Hippocampal formation (tissue), 2 donors: ENCODE measurements at places on chromosomes 1 and 21.

- peak; percentile 49 for DNase-seq
These were observed 35.8 kb downstream of the ECE1 start for GRCh38 chr1:21254335-21254951.

DNA sequence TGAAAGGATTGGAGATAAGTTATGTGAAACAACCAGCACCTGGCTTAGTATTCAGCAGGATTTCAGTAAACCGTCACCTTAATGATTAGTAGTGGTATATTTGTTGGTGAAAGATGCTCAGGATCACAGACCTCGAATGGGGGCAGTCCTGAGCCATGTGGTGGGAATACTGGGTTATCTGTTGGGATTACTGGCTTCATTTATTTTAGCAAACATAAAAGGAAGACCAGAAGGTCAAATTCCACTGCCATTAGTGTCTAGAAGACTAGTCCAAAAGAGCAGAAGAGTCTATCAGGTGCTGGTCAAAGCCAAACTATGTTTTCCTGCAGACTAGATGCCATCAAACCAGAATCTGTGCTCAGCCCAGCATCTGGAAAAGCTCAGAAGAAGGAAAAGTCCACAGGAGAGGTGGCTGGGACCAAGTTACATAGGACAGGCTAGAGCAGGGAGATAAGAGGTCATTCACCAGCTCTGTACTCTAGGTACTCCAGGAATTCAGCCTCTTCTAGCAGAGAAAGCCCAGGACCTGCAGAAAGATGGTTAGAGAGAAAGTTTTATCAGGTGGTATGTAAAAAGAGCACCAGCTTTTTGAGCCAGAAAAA lies 343.4 kb downstream of the PLPP3 start:
- no peak for DNase-seq

DNA sequence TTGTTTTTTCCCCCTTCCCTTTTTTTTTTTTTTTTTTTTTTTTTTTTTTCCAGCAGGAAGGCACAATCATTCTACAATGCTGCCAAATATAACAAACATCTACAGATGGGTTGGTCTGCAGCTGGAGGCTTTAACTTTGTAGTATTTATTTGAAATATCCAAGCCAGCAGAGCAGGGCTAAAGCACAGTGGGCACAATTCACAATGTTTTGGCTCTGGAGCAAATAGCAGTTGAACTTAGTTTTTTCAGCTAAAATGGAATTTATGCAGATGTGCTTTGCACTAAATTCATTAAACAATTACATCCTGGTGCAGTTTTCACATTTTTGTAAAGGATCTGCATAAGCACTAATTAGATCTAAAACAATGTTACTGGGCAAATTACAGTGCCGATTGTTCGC lies 39.8 kb upstream of the ZBTB18 start:
- DNase-seq, result no peak

- DNase-seq, result no peak
These were observed 11.8 kb downstream of the KIRREL1 start for GRCh38 chr1:158005224-158005623.

- DNase-seq, result no peak
These were observed 120.2 kb downstream of the ETS2 start for GRCh38 chr21:38925923-38926322.

GRCh38 chr1:15159166-15159555 lies 5.6 kb downstream of the TMEM51 start:
- DNase-seq, result no peak

- DNase-seq, result no peak
These were observed 34.8 kb downstream of the MIA3 start for GRCh38 chr1:222652676-222653075.

- DNase-seq, result no peak
These were observed 7.1 kb upstream of the DIPK1A start for GRCh38 chr1:92968138-92969032.

DNA sequence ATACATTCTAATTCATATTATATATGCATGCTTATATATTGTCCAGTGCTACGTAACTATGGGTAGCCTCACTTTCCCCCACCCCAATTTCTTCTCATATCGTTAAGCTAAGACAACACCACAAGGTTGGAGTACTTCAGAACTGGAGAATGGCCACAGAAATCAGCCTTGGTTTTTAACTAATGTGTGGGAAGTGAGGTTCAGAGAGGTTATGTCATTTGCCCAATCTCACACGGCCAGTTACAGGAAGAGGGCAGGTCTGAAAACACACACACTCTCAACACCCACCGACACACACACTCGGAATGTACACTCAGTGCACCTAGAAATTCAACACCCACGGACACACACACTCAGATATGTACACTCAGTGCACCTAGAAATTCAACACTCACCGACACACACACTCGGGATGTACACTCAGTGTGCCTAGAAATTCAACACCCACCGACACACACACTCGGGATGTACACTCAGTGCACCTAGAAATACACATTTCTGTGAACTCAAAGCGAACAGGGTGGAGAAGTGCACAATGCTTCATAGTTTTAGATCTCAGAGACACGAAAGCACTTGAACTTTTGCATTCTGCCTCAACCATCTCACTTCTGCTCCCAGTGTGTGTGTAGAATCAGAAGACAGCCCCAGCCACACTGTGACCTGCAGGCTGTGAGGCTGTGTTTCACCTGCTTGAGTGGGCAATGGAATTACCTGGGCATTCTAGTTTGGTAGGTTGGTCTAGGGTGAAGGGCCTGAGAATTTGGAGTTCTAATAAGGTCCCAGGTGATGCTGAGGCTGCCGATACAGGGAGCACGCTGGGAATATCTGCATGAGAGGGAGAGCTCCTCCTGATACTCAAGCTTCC lies 170.4 kb downstream of the CLIC6 start:
- no peak for DNase-seq

GRCh38 chr1:99697580-99697979 lies 51.7 kb downstream of the PALMD start:
- DNase-seq, result no peak

DNA sequence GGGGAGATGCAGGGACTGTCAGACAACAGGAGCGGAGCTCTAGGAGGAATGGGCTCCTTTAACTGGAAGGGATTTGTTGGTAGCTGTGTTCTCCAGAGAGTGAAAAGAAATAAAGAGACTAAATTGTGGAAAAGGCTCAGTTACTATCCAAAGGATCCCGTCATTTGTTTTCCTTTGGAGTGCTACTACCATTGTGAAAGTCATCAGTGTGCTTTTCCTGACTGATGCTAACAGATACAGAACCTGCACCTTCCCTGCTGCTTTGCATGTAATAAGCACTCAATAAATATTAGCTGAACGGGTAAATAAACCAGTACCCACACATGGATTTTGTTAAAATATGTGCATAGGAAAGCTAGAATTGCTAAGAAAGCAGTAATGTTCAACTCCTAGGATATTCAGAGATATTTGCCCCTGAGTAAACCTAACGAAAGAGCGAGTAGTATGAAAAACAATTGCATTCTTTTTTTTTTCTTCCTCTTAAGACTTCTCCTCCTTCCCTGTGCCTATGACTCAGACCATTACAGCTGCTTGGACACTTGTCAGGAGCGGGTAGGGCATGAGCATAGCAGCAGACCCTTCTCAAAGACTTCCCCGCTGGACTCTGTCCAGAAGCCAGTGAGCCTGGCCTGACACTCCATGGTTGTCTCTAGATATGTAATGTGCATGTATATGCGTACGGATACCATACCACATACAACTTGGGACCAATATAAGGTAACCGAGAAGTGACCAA lies 41.7 kb downstream of the PTGFRN start:
- DNase-seq, result no peak

DNA sequence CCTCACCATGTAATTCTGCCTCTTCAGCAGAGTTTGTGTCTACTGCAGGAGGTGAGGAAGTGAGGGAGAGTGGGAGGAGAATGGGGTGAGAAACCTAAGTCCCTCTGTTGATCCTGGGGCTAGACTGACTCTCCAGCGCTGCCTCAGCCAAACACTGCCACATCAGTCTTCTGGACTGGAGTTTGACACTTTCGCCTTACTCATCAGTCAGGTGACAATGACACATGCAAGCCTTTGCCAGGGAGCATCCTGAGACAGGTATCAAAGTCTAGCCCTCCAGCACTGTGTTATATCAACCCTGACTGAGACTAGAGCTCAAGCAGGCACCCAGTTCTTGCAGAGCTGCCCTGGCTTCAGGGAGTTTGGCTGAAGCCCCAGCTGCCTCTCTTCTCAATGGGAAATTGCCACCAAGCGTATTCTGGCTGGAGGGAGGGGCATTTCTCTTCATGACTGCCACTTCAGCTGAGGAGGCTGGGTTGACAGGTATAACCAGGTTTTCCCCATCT lies 33.3 kb upstream of the SUCO start:
- DNase-seq, result no peak

GRCh38 chr21:32119811-32120210 lies 159.0 kb downstream of the MIS18A start:
- DNase-seq, result no peak

GRCh38 chr21:42574234-42575027 lies 60.8 kb downstream of the SLC37A1 start:
- no peak for DNase-seq

- no peak for DNase-seq
These were observed 44.6 kb downstream of the ZSCAN20 start for GRCh38 chr1:33516891-33517567.

DNA sequence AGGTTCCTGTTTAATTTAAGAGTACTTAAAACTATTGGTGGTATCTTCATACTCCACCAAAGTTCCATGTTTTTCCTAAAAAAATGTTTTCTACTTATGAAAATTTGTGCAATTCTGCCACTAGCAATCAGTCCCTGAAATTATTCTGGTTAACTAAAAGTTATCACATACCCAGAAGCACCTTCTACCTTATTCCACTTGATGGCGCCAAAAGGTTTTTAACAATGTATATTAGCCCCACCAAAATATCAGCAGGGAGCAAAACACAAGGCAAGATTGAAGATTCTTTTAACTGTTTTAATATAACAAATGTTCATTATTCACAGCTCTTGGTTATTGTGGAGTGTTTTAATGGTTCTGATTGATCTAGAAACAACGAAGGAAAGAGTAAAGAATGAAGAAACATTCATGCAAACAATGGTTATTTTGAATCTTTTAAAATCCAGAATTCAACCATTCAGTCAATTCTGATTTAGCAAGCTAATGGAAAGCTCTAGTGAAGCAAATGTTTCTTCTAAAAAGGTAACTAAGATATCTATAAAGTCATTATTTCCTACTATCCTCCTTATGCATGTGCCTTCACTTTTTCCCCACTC lies 67.2 kb downstream of the TTLL7 start:
- peak; percentile 88 for DNase-seq
